ENCODE measurements at places on chromosomes 13 and 19. TPM values are rescaled to one million over a fixed set of nuclear protein-coding genes. Genes with fewer than 3 reads are reported as not detected.
A peak's percentile ranks its signal among the peaks of the same experiment; 100 is the strongest.

DNA sequence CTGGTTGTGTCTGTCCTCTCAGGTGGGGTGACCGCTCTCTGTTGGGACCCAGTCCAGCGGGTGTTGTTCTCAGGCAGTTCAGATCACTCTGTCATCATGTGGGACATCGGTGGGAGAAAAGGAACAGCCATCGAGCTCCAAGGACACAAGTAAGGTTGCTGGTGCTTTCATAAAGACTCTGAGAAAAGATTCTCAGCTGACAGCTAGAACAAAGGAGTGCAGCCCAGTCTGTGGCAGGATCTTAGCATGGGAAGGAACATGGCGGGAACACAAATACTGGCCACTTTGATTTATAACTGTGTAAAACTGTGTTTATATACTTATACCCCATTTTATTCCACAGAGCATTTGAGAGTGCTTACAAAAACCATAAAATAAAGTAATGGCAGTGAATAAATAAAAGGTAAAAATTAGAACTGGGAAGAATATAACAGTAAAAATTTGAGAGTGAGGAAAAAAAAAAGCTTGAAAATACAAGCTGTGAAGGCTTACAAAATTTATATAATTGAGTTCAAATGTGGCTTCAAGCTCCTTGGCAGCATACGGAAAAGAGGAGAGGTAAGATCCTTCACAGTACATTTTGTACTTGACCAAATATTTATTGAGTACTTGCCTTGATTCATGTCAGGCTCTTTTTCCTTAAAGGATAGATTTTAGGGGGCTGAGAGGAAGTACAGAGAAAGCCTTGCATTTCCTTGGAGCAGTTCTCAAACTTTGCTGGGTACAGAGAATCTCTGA is 64.8 kb downstream of the DHRS12 start:
- no peak for DNase-seq

CLEC11A gene
- total RNA-seq, result 2.4 TPM

DNA sequence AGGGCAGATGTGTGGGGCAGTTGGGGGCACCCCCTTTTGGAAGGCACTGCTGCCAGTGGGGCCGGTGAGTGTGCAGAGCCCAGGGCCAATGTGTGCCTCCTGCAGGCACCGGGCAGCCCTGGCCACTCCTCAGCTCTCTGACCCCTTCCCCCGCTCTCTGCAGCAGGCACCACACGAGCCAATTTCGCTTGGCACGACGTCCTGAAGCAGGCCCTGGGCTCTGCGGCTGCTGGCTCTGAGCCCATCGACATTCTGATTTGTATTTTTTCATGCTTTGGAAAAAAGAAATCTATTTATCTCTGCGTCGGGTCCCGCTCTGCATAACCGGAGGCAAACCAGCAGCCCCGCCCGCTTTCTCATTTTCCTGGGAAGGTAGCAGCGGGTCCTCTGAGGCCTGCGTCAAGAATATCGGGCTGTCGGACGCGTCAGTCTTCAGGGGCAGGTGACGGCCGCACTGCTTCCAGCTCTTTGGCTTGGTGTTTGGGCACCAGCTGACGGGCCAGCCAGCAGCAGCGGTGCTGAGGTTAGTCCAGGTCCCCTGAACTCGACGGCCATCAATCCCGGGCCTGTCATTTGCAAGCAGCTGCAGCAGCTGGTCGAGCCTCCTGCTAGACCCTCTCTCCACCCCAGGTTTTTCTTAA is 134.3 kb downstream of the KDM4B start:
- peak; percentile 67 for DNase-seq

- DNase-seq, result peak; percentile 63
Measured at GRCh38 chr19:55460670-55461258, 678 bp downstream of the ISOC2 start.

DNA sequence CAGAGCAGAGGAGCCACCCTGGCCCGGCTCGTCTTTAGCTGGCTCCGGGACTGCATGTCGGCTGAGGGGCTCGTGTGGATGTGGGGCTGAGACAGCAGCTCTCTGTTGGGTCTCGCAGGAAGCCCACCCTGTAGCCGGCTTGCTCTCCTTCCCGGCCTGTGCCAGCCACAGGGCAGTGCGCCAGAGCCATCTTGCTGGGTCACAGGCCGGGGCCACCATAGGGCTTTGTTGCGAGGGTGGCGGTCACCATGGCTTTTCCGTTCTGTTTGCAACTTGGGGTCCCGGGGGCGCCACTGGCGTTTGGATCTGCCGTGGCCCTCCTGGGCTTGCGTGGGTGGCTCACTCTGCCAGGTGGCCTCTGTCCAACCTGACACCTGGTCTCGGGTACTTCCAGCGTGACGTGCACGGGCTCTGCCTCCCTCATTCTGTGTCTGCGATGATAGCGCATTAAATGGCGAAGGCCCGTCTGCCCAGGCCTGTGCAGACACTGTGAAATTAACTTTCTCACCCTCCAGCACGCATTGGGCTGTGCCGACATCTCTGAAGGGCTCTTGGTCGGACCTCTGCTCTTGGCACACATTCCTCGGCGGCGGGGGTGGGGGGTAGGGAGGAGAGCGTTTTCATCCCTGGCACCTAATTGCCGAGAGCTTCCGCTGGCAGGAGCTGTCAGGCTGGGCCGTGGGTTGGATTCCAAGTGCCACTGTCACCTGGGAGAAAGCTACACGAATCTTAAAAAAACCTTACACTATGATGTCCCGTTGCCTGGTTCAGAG is 95.1 kb downstream of the KDM4B start:
- DNase-seq, result no peak

SLC1A6 gene
- 54.6 TPM for total RNA-seq

DNA sequence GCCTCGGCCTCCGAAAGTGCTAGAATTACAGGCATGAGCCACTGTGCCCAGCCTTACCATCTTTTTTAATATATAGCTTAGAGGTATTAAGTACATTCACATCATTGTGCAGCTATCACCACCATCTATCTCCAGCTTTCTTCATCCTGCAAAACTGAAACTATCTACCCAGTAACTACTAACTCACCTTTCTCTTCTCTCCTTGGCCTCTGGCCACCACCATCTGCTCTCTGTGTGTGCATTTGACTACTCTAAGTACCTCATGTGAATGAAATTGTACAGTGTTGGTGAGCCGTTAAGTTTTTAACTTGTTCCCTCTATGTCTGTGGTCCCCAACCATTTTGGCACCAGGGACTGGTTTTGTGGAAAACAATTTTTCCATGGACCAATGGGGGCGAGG is 56.1 kb downstream of the CDK8 start:
- no peak for DNase-seq

All from frontal cortex (tissue), 4 donors.